Smooth muscle cell of trachea (primary cell): ENCODE measurements at places on chromosomes 5 and 9. TPM values are rescaled to one million over a fixed set of nuclear protein-coding genes. Genes with fewer than 3 reads are reported as not detected.

Gene EPB41L4A
- 0.29 and 0.33 TPM in 2 replicates for total RNA-seq

Gene GRM6
- not detected in 2 replicates for total RNA-seq

Gene FBP2
- total RNA-seq: not detected in 2 replicates

Gene SOX30
- under 0.01 TPM in 1 of 2 replicates, not detected in the other for total RNA-seq

Gene PCDHGA6
- 4.8 and 6.3 TPM in 2 replicates for total RNA-seq

Gene PCDHB8
- 0.50 TPM in 1 of 2 replicates, not detected in the other for total RNA-seq

Gene OR1J4
- total RNA-seq: 0.17 TPM in 1 of 2 replicates, not detected in the other

Gene NUTM2F
- not detected in 2 replicates for total RNA-seq
